Mucosa of descending colon (tissue), 3 donors: ENCODE measurements at places on chromosomes 11 and 22. TPM values are rescaled to one million over a fixed set of nuclear protein-coding genes. Genes with fewer than 3 reads are reported as not detected.
A peak's percentile ranks its signal among the peaks of the same experiment; 100 is the strongest.

The FOLH1 gene
- 1.0 TPM for total RNA-seq

DNA sequence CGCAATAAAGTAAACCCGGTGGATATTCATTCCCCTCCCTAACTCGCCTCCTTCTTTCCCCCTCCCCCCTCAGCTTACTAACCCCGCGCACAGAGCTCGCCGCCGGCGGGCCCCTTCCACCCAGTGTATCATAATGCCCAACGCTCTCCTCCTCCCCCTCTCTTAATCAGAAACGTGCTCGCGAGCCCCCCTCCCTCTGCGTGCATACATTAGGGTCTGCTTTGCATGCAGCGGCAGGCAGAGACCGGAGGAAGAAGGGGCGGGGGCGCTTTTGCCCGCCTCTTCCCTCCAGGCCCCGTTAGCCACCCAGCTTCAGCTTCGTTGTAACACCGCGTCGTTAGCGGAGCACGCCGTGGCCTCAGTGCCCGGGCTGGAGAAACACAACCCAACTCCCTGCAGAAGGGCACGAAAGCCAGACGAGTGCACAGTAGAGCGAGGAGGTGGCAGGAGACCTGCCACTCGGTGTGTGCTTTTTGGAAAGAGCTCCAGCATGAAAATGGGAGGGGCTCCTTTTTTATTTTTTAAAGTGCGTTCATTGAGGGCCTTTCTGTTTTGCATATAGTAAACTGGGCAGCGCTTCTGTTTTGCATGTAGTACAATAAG, 901 bp upstream of the KMT2A start:
- DNase-seq, result peak; percentile 82

DNA sequence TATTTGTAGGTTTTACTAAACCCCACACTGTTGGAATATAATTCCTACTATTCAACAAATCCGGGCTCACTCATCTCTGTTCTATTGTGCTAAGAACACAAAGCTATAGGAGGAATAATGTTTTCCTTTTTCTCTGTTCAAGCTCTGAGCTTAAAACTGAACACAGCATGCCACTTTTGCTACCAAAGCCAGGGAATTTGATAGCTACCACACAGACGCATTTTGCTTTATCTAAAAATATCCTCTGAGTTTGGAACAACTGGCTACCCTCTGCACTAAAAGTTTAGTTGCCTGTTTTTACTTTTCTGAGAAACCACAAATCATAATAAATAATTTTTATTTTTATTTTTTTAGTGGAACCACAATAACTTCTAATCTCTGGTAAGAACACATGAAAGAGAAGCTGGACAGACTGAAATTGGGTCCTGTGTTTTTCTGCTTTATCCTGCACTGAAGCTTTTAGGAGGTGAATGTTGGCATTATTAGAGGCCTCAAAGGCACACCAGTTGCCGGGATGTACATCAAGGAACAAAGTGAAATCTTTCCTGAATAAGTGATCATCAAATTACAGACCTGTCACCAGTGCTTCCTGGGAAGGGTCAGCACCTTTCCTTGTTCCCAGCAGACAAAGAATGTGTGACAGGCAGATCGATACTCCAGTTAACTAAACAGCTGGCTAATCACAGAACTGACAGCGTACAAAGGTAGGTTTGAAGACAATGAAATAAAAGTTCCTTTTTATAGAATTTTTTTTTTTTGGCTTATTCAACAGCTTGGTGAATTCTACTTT, 523.2 kb upstream of the TENM4 start:
- no peak for DNase-seq

- no peak for DNase-seq
These were observed 1.3 kb downstream of the LDLRAD3 start for GRCh38 chr11:35945137-35945518.

The IGSF9B gene
- total RNA-seq, result 5.8 TPM

GRCh38 chr22:33232071-33232470, 173.9 kb upstream of the SYN3 start:
- no peak for DNase-seq

The GRM5 gene
- total RNA-seq, result not detected

- no peak for DNase-seq
These were observed 212.4 kb upstream of the C11orf87 start for GRCh38 chr11:109209572-109209971.

The OMP gene
- total RNA-seq, result 21.1 TPM

DNA sequence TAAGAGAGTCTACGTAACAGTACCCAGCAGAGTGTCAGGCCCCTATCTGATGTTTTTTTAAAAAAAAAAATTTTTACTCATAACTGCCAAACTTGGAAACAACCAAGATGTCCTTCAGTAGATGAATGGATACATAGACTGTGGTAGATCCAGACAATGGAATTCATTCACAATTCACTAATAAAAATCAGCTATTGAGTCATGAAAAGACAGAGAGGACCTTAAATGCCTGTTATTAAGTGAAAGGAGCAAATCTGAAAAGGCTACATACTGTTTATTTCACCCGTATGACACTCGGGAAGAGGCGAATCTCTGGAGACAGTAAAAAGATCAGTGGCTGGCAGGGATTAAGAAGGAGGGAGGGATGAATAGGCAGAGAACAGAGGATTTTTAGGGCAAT, 541.4 kb upstream of the TENM4 start:
- no peak for DNase-seq

DNA sequence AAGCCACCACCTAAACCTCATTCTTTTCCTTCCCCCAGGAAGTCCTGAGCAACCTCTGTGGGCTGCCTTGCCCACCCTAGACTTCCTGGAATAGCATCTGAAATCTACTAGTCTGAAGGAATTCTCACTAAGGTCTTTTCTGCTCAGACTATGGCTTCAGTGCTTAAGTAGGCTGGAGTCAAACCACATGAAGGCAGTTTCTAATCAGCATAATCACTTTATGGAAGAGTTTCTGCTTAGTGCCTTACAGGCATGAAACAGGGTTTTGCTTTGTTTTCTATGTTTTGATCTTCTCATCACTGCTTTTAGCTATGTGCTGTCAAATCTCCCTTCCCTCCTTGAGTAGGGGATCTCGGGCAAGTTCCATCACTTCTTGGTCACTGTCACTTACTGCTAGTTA, 117.7 kb downstream of the WT1 start:
- no peak for DNase-seq

DNA sequence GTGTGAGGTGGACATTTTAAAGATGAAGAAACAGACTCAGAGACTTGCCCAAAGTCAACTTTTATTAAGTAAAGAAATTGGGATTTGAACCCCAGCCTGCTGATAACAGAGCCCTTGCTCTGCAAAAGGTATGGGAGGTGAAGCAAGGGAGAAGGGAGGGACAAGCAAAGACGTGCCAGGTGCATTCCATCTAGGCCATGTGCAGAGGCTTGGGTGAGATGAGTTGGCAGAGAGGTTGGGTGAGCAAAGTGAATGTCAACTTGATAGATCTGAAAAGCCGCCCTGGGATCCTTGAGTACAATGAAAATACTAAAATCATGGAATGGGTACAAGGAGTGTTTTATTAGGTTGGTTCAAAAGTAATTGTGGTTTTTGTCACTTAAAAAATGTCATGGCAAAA, 341.3 kb downstream of the CADM1 start:
- DNase-seq, result no peak

GRCh38 chr11:86722006-86722405, 49.6 kb upstream of the ME3 start:
- no peak for DNase-seq

DNA sequence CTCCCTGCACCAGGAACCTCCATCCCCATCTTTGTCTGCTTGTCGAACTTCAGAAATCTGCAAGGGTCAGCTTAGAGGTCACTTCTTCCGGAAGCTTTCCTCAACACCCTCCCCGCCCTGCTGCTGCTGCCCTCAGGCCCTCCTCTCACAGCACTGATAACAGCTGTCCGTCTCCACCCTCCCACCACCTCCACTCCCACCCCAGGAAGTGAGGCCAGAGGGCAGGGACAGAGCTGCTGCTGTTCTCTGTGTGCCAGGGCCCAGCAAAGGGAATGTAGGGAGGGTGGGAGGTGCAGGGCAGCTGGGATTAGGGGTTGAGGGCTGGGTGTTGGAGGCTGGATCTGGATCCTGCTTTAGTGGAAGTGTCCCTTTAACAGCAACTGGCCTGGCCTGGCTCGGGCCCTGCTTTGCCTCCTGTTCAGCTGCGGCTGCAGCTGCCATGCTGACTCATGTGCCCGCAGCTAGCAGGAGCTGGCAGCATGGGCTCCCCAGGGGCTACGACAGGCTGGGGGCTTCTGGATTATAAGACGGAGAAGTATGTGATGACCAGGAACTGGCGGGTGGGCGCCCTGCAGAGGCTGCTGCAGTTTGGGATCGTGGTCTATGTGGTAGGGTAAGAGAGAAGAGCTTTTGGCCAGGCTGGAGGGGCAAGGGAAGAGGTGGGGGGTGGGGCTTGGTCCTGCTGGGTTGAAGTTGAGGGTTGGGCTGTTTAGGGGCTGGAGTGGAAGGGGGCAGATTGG, at the start of gene P2RX6:
Gene P2RX6 (plus strand): TSS at position 440 of the 740 bp plus-strand sequence. CDS start 10 bp downstream, at position 450.
- DNase-seq, result peak; percentile 55

- no peak for DNase-seq
These were observed 640 bp upstream of the VSIG10L2 start for GRCh38 chr11:125945011-125945796.

DNA sequence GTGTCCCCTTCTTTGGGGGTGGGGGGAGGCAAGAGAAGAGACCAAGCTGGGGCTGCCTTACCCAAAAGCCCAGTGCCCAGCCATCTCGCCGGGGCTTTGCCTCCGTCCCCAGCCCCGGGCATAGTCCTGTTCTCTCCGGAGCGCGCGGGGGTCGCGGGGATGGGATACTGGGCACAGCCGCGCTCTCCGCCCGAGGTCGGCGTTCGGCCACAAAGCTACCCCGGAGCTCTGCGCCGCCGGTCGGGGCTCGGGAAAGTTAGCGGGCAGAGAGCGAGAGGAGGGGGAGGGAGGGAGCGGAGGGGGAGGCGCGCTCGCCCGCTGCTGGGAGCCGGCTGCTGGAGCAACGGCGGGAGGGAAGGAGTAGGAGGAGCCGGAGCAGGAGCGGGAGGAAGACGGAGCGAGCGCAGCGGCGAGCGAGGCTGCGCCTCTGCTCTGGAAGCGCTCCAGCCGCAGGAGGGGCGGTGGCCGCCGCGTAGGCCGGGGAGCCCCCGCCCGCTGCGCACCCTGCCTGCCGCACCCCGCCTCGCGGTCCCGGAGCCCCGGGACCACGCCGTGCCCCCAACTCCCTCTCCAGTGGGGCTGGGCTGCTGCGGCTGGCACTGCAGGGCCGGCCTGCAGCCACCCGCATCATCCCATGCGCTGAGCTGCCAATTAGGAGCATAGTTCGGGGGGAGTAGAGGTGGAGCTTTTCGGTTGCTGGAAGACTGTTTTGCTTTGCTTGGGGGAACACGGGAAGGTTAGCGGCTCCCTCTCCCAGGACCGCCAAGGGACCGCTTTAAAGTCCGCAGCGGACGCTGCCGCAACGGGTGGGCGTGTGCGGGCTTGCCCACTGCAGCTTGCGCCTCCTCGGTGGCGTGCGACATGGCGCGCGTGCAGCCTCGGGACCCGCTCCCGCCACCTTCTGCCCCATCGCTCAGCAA, at the start of gene SCN4B:
Gene SCN4B (minus strand): TSS at position 272 of the 920 bp plus-strand sequence. CDS start 150 bp downstream, at position 122.
- peak; percentile 66 for DNase-seq

DNA sequence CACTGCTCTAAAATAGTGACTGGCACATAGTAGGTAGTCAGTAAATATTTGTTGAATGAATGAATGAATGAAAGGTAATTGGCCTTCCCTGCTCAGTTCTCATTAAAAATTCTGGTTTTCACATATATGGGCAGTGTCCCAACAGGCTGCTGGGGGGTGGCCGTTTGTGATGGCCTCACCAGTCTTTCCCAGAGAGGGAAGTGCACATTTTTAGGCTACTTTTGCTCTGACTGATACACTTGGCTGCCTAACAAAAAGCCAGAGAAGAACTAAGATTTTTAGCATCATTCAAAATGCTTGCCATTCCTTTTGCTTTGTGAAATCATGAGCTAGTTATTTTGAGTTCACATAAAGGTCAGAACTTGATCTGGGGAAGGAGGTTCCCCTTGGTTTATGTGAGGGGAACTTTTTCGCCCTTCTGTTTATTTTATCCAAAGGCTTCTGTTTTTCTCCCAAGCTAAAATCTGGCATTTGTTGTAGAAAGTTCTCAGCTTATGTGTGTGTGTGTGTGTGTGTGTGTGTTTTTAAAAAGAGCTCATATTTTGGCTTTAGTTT, 83.1 kb downstream of the PTPRJ start:
- DNase-seq, result no peak

GRCh38 chr22:26443901-26444690, 15.0 kb downstream of the ASPHD2 start:
- no peak for DNase-seq

The LDHAL6A gene
- total RNA-seq, result not detected

DNA sequence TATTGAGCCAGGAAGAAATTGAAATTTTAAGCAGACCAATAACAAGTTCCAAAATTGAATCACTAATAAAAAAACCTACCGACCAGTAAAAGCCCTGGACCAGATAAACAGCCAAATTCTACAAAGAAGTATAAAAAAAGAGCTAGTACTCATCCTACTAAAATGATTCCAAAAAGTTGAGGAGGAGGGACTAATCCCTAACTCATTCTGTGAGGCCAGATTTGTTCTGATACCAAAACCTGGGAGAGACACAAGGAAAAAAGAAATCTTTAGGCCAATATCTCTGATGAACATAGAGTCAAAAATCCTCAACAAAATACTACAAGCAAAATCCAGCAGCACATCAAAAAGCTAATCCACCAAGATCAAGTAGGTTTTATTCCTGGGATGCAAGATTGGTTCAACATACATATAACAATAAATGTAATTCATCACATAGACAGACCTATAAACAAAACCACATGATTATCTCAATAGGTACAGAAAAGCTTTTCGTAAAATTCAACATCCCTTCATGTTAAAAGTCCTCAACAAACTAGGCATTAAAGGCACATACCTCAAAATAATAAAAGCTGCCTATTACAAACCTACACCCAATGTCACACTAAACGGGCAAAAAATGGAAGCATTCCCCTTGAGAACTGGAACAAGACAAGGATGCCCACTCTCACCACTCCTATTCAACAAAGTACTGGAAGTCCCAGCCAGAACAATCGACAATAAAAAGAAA, 13.1 kb downstream of the OR52A5 start:
- DNase-seq, result no peak

DNA sequence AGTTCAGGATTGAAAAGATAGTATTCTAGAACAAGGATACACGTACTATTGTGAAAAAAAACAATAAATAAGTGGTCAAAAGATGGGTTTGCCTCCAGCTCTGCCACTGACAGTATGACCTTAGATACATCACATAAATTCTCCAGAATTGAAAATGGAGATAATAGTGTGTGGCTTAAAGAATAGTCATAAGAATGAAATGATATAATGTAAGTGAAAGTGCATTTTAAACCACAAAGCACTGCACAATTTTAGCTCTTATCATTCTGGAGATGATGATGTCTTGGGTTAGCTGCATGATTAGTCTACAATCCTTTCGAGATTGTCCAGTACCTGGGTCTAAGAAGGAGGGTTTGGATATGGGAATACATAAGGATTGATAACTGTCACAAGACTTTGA, 21.9 kb upstream of the CEP295 start:
- no peak for DNase-seq

DNA sequence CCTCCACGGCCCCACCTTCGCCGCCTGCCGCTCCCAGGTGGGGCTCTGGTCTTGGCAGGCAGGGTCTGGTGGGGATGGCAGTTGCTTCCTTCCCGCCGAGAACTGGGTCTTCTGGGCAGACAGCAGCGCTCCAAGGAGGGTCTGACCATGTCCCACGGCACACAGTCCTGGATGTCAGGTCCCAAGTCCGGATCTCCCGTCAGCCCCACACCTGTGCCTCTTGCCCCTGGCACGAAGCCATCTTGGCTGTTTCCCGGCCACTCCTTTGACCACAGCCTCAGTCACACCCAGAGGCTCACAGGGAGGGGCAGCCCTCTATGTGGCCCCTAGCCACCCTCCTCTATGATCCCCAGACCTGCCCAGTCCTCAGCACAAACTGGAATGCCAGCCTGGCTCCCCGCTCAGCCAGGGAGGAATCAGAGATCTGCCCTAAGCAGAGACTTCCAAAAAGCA, 14.3 kb downstream of the MUC5B start:
- DNase-seq, result peak; percentile 90
